ENCODE measurements at places on chromosomes 1 and 21.

GRCh38 chr1:110645211-110645610 lies 29.5 kb downstream of the KCNA3 start:
- no peak for DNase-seq

GRCh38 chr1:177310326-177310725 lies 139.6 kb downstream of the BRINP2 start:
- DNase-seq, result no peak

GRCh38 chr1:162670928-162671663 lies 38.8 kb downstream of the DDR2 start:
- peak; percentile 66 for DNase-seq

DNA sequence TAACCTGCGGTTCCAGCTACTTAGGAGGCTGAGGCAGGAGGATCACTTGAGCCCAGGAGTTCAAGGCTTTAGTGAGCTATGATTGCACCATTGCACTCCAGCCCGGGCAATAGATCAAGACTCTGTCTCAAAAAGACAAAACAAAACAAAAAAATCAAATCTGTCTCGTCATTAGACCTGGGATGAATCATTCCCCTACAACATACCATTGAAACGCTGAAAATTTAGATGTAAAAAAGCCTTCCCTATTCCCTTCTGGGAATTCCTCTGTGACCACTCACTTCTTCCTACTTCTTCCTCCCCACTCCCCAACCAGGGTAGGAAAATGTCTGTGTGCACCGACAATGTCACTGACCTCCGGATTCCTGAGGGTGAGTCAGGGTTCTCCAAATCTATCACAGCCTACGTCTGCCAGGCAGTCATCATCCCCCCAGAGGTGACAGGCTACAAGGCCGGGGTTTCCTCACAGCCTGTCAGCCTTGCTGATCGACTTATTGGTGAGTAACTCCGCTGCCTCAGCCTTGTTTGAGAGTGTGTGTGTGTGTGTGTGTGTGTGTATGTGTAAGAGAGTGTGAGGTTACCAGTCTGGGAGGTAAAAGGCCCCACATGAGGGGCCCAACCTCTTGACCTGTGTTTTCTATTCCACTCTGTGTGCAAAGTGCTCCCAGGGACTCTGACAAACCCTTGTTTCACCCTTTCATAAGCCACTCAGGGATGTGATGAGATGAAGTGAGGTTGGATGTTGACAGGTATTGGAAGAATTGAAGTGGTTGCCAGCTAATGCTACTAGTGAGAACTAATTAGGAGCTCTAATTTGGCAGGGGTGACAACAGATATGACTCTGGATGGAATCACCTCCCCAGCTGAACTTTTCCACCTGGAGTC lies 16.3 kb upstream of the SARS1 start:
- DNase-seq, result peak; percentile 97

- no peak for DNase-seq
These were observed 21.6 kb downstream of the AADACL4 start for GRCh38 chr1:12665511-12665910.

GRCh38 chr1:1292851-1293250 lies 12.6 kb downstream of the SCNN1D start:
- DNase-seq, result no peak

DNA sequence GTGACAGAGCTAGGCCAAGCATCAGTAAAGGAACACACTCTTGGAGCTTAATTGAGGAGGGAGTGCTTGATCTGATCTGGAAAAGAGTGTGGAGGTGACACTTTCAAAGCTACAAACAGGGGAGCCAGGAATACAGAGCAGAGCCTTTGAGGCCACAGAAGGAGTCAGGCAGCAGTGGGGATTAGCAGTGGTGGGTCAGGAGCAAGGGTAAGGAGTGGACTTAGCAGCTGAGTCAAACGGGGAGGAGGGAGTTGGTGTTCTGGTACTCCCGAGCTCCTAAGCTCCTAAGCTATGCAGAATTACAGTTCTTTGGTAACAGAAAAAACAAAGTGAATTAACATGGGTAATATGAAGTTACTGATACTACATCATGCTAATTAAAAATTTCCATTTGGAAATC lies 14.5 kb downstream of the RAB4A start:
- no peak for DNase-seq

DNA sequence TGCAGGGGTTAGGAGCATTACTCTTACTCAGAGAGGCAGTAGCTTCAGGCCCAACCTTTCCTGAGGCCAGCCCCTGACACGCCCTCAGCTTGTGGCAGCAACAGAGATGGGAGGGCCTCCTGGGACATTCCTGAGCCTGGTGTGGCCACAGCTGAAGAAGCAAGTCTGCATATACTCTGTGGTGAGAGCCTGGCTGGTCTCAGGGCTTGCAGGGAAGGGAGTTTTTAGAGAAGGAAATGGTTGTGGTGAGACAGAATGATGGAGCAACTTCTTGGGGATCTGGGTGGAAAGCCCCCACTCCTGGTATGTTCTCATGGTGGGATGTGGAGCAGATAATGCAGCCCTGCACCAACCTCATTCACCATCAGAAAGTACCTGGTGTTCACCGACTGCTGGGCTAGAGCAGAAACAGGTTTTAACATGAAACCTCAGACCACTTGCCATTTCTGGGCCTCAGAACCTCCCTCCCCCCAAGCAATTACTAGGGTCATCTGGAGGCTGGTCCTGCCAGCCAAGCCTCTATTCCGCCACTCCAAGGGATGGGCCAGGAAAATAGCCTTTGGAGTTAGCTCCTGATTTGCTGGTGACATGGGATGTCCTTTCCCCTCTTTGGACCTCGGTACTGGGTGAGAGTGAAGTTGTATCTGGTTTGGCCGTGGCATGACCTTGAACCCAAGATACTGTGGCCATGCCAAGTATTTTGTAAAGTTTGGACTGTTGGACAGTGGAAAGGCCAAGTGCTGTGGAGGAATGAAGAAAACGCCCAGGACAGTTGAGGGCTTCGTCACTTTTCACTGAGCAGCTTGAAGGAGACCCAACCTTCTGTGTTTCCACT lies 28.1 kb upstream of the RNF19B start:
- DNase-seq, result peak; percentile 90

DNA sequence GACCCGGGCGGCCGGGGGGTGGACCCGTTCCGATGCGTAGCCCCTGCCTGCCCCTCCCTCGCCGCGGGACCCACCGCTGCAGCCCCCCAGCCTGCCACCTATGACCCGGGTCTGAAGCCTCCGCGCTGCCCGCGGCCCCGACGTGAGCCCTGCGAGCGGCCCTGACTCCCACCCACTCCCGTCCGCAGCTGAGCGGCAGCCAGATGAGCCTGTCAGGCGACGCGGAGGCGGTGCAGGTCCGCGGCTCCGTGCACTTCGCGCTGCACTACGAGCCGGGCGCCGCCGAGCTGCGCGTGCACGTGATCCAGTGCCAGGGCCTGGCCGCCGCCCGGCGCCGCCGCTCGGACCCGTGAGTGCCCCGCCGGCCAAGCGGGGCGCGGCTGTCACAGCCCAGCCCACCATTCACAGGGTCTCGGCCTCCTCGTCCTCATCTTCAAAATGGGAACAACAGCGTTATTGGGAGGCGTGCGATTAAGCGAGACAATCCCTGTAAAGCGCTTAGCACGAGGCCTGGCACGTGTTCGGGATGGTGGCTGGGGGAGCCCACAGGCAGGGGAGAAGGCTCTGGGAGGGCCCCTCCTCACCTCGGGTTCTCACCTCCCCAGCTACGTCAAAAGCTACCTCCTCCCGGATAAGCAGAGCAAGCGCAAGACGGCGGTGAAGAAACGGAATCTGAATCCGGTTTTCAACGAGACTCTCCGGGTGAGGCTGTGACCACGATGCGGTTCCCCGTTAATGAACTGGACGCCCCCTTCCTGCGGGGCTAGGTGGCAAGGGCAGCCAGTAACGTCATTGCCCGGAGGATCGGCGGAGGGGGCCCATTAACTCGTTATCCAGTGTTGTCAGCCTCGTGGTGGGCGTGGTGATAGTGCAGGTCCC lies 8.2 kb downstream of the SYTL1 start:
- DNase-seq, result no peak

DNA sequence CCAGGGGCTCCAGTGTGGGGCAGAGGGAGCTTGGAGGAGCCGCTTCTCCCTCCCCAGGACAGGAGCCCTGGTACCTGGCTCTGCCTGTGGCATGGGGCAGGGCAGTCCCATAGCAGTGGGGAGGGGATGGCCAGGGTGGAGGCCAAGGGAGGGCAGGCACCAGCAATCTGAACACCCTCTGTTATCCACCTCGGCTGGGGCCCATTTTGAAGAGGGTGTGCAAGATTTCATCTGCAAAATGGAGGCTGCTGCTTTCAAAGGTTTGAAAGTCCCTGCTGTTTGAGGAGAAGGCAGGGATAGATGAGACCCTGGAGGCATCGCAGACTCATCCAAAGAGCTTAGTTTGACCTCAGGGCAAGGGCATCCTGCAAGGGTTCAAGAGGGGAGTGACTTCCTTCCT lies 15.2 kb upstream of the TMPRSS2 start:
- no peak for DNase-seq

DNA sequence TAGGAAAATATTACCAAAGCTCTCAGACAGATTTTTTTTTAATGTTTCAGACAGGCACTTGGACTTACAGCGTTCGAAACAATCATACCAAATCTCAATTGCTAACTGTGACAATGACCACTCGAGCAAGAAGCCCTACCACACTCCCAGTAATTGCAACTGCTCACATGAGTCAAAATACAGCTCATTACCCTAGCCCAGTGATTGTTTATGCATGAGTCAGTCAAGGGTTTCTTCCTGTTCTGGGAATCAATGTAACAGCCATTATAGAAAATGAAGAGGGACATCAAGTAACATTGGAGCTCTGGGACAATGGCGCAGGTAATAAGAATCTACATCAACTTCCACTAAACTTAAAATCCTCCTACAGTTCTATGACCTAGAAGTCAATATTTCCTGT lies 56.1 kb upstream of the SH3GLB1 start:
- peak; percentile 38 for DNase-seq

GRCh38 chr1:117128323-117129079 lies 7.0 kb upstream of the TRIM45 start:
- no peak for DNase-seq

DNA sequence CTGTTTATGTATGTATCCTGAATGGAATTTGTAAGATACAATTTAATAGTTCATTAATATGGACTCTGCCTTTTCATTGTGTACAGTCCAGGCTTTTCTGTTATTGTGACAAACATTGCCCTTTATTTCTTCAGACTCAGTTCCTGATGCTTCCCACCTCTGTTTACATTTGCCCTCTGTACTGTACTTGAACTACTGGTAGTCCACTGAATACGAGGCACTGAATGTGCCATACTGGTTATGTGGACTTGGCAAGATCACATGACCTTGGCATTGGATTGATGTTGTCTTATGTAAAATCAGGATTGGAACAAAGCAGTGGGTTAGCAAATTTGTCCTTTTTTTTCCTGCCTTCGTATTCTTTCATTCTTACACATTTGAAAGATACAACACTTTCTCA lies 27.8 kb downstream of the RALGPS2 start:
- no peak for DNase-seq

Measured in GM04504 (cell line).